ENCODE measurements at places on chromosomes 4 and X. TPM values are rescaled to one million over a fixed set of nuclear protein-coding genes. Genes with fewer than 3 reads are reported as not detected.

The MAGEA1 gene
- total RNA-seq = not detected

The TCP11X1 gene
- not detected for total RNA-seq

The TMEM31 gene
- total RNA-seq = not detected

The RAB33A gene
- 1.2 TPM for total RNA-seq

The DMRTC1 gene
- total RNA-seq = not detected

The PDZD4 gene
- total RNA-seq = 15.1 TPM

The MID1 gene
- total RNA-seq = 30.6 TPM

The TMSB15C gene
- total RNA-seq = 2.4 TPM

The F8A3 gene
- total RNA-seq = 11.1 TPM

The CSN1S1 gene
- total RNA-seq = not detected

The HCFC1 gene
- 69.5 TPM for total RNA-seq

The PLS3 gene
- total RNA-seq = 88.2 TPM

The SYAP1 gene
- total RNA-seq = 42.6 TPM
